Uterine smooth muscle cell (primary cell): ENCODE measurements at places on chromosomes 16 and 17. TPM values are rescaled to one million over a fixed set of nuclear protein-coding genes. Genes with fewer than 3 reads are reported as not detected.

Gene GRIN2A
- 1.00 and 2.1 TPM in 2 replicates for total RNA-seq

Gene CACNA1G
- total RNA-seq: 0.11 and 0.12 TPM in 2 replicates

Gene SCNN1G
- total RNA-seq: not detected in 2 replicates

Gene WNT3
- total RNA-seq: 0.62 and 1.00 TPM in 2 replicates

Gene PLA2G10
- not detected in 2 replicates for total RNA-seq

Gene CDH16
- not detected in 2 replicates for total RNA-seq

Gene TMEM235
- not detected in 2 replicates for total RNA-seq

Gene NAGPA
- total RNA-seq: 22.5 and 29.1 TPM in 2 replicates
